ENCODE measurements at places on chromosomes 2 and 18. TPM values are rescaled to one million over a fixed set of nuclear protein-coding genes. Genes with fewer than 3 reads are reported as not detected.

The UGT1A4 gene
- not detected for total RNA-seq

The RAD51AP2 gene
- 0.82 TPM for total RNA-seq

The CDK15 gene
- 0.82 TPM for total RNA-seq

The OSR1 gene
- 3.7 TPM for total RNA-seq

The MC2R gene
- total RNA-seq: under 0.01 TPM

The IL36G gene
- under 0.01 TPM for total RNA-seq

The PTH2R gene
- 3.3 TPM for total RNA-seq

DNA sequence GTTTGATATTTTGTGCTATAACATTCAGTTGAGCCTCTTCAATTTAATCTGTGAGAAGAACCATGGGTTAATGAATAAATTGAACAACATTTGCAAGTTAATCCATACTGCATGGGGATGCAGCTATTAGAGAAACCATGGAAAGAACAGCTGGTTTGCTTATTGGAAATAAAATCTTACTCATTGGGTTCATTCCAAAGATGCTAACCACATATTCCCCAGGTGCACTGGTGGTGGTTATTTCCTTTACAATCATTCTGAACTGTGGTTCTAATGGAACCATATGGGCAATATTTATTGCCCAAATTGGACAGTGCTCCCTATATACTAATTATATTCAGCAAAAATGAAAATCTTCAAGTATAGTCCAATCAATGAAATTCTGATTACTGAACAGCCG, 1200.4 kb upstream of the CDH2 start:
- DNase-seq: no peak

DNA sequence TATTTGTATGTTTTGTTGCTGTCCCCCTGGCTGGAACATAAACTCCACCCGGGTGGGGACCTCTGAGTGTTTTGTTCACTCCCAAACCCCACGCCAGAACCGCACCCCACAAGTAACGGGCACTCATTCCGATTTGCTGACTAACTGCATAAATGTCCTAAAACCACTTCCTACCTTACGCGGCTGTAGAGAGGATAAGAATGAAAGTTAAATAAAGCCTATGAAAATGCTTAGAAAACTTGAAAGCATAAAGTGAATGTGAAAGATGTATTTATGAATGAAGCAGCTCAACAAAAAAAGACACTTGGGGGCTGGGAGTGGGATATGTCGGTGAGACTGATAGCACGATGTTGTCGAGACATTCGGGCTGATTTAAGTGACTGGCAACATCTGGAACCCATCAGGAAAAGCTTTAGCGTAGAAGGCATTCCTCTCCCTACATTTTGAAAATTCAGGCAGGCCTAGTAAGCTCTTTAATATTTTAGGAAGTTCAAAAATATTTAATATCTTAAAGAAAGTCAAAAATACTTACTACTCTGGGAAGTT, 206.7 kb downstream of the SH3RF3 start:
- no peak for DNase-seq

DNA sequence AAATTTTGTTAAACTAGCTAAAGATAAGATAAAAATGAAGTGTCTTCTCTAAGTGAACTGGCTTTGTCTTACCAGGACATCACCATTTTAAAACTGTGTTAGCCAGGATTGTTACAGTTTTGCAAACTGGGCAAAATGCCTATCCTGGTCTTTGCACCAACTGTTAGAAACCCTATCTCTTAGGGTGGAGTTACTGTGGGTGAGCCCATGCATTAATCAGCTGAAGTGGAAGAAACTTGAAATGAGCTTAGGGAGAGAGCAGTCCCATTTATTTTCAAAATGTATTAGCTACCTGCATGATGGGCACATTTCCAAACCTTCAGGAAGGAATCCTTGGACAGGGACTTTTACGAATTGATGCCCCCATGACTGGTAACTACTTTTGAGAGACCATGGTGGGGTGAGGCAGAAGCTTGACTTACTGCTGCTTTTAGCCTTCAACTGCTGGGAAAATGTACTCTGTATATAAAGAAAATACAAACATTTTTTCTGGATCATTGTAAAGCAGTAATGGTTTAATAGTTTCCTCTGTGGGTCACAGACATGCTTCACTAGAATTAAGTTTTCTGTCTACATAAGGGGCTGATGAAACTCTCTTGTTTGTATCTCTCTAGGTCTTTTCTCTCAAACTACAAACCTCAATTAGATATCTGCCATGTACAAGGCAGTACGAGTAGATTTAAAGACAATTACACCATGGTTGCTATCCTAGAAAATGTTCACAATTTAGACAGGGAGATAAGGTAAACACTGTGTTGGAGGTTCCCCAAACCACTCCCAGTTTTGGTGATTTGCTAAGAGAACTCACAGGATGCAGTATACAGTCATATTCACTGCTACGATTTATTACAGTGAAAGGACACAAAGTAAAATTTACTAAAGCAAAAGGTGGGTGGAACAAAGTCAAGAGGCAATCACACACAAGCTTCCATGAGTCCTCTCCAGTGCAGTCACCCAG, 321.4 kb upstream of the MMADHC start:
- DNase-seq: no peak

- DNase-seq: no peak
Observed at GRCh38 chr2:173240083-173240482, 114.6 kb upstream of the CDCA7 start.

DNA sequence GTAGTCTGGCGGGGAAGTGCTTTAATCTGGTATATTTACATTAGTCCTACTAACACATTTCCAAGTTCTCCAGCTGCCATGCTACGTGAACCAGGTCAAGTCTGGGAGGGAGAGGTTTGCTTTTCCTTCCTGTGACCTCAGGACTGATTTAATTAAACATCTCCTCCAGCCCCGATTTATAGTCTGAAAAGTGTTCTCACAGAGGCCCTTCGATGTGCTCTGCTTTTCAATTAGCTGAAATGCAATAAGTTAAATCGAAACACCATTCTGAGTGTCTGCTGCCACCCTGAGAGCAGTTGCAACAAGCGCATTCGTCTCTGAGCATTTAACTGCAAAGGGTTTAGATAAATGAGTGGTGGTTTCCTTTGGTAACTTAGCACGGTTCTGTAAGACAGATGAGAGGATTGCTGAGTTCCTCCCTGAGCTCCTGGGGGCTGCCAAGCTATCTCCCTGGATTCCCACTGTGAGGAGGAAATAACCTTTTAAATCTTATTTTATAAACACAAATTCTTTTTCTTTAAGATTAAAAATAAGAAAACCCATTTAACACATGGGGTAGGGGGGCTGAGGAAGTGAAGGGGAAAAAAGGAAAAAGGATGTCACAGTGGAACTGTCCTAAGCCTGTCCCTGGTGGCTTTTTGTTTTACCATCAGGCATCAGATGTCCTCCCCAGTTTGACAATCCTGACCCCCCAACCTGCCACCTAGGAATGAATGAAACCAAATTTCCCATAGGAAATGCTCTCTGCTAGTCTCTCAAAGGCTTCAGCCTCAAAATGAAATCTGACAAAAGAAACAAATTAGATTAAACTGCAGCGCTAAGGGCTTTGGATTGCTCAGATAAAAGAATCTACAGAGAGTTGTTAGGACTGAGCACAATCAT, 56.5 kb upstream of the CREB1 start:
- DNase-seq: peak; percentile 24

DNA sequence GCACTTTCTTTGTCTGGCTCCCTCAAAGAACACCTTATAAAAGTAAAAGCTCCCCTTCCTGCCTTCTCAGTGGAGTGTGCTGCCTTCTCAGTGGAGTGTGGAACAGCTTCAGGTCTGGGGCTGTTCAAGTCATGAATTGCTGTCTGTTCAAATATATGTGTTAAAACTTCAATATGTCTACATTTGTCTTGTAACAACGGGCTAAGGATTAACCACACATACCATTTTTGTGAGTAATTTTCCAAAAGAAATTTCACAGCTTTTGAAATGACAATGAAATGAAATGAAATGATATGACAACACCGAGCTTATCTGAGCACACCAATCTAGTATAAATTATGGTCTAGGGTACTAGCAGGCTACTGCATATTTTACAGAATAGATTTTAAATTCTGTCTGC, 42.9 kb downstream of the CABYR start:
- DNase-seq: no peak

- DNase-seq: no peak
Observed at GRCh38 chr2:169172151-169172735, 102.9 kb downstream of the DHRS9 start.

DNA sequence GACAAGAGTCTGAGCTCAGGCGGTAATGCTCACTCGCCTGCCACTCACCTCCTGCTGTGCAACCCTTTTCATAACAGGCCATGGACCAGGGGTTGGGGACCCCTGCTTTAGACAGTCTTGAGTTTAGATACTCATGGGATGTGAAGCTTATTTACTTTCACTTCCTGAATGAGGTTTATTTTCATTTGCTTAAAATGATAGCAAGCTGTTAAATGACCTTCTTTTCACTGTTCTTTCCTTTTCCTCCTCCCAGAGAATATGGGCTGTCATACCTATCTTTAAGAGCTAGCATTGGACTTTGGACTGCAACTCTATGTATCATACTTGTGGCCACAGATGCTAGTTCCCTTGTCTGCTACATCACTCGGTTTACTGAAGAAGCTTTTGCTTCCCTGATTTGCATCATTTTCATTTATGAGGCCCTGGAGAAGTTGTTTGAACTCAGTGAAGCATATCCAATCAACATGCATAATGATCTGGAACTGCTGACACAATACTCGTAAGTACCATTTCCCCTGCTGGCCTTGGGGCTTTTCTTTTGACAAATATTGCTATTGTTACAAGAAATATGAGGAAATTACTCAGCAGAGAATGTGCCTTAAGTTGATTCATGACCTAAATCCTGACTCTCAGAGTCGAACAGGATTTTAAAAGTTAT, 168.5 kb downstream of the DPP4 start:
- DNase-seq: no peak

DNA sequence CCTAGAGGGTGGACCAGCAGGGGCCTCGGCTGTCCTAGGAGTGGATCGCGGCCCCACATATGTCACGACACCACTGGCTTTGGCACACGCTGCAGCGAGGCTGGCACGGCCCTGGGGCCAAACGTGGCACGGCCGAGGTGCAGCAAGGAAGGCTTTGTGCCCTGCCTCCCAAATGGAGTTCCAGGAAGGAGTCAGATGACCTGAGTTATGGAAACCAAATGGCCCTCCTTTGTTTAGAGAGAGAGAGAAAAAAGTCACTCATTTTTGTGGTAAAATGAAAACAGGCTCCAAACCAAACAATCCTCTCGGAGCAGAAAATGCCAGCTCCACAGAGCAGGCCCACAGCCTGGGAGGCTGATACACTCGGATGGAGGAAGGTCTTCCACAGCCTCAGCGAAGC, 105.6 kb downstream of the ANTXR1 start:
- no peak for DNase-seq

GRCh38 chr2:146207417-146207816, 1637.4 kb upstream of the ACVR2A start:
- DNase-seq: no peak

DNA sequence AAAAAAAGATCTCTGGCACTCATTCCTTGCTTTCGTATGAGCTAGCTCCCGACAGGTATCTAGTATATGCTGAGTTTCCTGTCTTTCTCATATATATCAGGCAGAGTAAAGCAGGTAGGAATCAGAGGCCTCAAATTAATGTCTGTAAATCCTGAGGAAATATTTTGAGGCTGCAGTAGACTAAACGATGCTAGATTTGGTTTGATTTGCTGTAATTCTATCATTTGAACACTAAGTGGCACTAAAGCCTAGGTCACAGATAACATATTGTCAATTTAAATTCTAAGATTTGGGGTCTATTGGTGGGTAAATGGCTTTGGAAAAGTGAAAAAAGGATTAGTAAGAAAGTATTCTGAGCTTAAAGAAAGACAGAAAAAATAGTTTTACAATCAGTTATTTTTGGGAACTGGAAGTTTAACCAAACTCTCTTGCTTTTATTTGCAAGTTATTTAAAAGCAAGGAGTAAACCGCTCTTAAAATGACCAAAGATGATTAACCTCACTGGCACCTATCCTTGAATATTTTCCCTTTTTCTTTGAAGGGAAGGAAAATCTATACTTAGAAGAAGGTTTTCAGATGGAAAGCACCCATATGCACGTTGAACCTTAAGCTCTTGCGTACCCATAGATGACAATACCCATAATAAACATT, 37.6 kb upstream of the SLC4A10 start:
- no peak for DNase-seq

DNA sequence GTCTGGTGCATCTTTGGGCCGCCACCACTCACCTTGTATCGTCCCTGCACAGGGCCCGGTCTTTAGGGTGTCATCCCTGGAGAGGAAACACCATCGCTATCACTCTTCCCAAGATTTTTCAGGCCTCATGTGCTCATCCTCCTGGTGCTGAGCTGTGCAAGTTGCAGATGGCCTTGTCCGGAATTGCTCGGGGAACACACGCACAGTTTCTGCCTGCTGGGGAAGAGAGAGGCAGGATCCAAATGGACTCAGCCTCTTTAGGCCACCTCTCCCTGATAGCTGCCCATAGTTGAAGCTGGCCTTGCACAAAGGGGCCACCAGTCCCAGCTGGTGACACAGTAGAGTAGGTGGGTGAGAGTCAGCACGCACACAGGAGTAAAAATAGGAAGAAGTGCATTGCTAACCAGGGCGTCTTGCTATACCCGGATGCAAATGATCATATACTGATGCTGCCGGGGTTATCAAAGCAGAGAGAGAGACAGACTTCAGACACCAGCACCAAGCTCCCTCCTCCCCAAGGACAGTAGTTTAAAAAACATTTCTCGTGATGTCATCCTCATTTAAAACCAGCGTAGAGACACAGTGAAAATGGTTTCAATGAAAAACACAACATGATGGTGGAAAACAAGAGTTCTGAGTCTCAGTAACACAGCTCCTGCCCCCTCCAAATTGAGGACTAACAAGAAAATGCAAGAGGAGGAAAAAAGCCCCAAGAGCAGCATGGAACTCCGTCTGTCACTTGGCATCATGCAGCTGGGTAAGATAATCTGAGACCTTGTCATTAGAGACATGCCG, 147.5 kb upstream of the NCK2 start:
- no peak for DNase-seq

DNA sequence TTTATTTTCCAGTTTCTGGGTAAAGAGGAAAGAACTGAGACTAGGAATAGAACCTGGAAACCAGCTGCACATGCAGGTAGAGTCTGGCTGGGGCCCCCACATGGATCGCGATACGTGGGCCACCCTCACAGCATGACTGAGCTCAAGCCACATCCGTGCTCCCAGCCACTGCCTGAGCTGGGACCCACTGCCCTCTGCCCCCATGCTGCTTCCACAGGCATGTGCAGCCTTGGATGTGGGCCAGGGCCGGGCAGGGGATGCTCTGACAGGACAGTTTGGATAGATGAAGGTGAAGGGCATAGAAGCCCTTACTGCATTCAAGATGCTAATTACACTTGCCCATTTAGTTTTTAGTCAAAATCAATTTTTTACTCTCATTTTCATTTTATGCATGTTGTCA, 321.2 kb downstream of the DCDC2C start:
- DNase-seq: no peak

- DNase-seq: no peak
Observed at GRCh38 chr2:123791207-123791606, 233.9 kb upstream of the CNTNAP5 start.

GRCh38 chr18:21489119-21489750, 111.3 kb downstream of the ESCO1 start:
- peak; percentile 39 for DNase-seq

GRCh38 chr18:33558529-33558928, 19.5 kb upstream of the ASXL3 start:
- no peak for DNase-seq
